ENCODE measurements at places on chromosomes 12 and 14. TPM values are rescaled to one million over a fixed set of nuclear protein-coding genes. Genes with fewer than 3 reads are reported as not detected.

CACNA2D4 gene
- total RNA-seq: 0.22 TPM

- no peak for DNase-seq
Observed at GRCh38 chr14:103533137-103533998, 4.4 kb downstream of the TRMT61A start.

GRCh38 chr14:71524320-71524982, 407.8 kb upstream of the RGS6 start:
- no peak for DNase-seq

DNA sequence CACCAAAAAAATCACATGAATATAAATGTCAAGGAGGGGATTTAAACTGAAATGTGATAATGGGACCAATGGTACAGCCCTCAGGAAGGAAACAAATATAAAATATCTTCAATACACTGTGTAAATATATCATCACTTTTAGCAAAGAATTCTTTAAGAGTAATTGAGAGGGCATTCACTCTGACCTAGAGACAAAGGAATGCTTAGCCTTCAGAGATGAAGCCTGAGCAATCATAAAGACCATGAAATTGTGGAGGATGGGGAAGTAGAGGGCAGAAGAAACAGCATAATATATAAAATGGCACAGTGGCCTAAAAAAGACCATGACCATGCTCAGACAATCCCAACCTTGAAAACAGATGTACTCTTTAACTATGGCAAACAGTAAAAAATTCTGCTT, 20.4 kb downstream of the YAF2 start:
- DNase-seq: no peak

DPY19L2 gene
- not detected for total RNA-seq

DNA sequence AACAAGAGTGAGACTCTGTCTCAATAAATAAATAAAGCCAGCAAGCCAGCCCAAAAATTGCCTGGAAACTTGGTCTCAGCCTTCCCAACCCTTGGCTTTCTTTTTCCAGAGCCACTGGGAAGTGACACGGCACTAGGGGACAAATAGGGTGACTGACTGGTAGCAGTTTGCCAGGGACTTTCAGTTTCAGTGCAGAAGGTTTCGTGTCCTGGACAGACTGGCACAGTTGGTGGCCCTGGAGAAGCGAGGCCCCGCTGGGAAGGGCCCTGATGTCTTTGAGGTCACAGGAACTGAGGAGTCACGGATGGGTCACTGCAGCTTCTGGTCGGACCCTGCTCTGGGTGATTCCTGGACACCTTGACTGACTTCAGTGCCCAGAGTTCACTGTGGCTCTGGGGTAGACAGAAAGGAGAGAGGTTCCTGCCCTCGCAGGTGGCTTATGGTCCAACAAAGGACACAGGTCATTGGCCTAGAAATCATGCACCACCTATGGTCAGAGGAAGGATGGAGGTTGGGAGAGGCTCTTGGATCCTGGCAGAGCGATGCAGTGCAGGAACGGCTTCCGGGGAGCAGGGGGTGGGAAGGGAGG, 2.7 kb downstream of the LRRC43 start:
- DNase-seq: no peak

DNA sequence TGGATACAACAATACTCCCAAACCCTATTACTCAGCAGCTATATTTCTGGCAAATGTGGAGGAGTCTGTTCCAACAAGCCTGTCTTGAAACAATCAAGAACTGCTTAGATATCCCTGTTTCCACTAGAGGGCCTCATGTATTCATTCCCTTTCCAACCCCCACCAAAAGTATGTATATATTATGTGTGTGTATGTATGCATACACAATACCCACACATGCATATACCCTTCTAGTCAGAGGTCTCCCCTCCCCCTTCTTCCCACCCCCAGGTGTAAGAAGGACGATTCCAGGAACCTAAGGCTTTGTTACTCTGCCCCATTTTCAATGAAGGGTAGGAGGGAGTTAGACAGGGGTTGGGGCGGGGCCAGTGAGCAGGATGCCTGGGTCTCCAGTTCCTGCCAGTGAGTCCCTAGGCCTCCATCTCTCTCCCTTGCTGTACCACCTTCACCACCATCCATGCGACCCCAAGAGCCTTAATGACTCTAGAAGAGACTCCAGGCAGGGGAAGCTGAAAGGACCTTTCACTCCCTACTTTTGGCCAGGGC, at the start of gene DGKA:
TSS of gene DGKA (plus strand) at position 392 of the 546 bp plus-strand sequence. CDS start 5,342 bp downstream, outside the sequence.
- DNase-seq: peak; percentile 84

GRCh38 chr12:29901585-29901984, 117.8 kb upstream of the TMTC1 start:
- no peak for DNase-seq

HHIPL1 gene
- 0.07 TPM for total RNA-seq

DNA sequence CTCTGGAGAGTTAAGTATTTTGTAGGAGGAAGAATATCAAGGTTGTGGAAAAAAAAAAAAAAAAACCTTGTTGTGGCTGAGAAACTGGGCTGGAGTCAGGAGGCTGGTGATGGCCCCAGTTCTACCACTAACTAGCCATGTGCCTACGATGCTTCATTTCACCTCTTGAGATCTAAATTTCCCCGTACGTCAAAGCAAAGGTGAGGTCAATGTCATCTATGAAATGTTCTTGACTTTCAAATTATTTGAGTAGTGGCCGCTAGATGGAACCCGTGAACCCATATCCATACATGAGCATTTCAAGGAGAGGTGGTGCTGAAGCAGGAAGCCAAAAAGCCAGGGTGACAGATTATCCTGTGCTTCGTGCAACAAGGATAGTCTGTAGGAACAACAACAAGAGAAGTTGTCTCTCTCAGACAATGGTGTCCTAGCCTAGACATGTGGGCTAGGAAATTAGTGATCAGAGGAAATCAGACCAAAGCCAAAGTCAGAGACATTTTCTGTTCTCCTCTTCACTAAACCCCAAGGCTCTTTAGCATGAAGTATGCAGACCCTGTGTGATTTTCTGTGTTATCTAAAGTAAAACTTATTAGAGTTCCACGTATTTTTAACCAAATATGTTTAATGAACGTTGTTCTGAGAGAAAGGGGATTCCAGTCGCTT, 95.5 kb upstream of the ETV6 start:
- DNase-seq: peak; percentile 83

DNA sequence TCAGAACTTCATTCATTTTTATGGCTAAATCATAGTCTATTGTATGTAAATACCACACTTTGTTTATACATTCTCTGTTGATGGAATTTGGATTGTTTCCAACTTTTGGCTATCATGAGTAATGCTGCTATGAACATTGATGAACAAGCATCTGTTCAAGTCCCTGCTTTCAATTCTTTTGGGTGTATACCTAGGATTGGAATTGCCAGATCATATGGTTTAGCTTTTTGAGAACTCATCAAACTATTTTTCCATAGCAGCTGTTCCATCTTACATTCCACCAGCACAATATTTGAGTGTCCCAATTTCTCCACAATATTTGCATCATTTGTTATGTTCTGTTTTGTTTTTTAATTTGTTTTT, 52.3 kb upstream of the CCND2 start:
- no peak for DNase-seq

DNA sequence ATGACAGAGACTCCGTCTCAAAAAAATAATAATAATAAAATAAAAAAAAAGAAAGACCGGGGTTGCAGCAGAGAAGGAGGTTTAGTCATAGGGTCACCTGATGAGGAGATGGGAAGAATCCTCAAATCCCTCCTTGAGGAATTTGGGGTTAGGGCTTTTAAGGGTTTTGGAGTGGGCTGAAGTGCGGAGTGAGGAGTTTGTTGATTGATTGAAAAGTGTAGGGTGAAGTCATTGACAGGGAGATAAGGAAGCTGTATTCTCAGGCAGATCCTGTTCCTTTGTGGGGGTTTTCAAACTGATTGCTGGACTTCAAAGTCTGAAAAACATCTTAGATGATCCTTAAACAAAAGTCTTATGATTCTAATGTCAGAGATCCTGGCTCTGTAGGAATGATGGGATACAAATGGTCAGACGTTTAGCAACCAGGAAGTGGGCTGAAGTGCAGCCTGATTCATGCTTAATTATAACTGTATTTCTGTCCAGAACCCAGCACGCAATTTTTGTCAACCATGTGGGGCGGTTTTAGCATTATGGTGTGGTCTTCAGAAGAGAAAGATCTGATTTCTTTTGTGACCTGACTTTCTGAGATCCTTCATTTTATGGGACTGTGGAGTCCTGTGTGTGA, 16.0 kb downstream of the FNTB start:
- no peak for DNase-seq

GRCh38 chr14:35337269-35338255, 45.4 kb downstream of the PSMA6 start:
- no peak for DNase-seq

- no peak for DNase-seq
Observed at GRCh38 chr14:77554207-77554606, 55.6 kb upstream of the ISM2 start.

DNA sequence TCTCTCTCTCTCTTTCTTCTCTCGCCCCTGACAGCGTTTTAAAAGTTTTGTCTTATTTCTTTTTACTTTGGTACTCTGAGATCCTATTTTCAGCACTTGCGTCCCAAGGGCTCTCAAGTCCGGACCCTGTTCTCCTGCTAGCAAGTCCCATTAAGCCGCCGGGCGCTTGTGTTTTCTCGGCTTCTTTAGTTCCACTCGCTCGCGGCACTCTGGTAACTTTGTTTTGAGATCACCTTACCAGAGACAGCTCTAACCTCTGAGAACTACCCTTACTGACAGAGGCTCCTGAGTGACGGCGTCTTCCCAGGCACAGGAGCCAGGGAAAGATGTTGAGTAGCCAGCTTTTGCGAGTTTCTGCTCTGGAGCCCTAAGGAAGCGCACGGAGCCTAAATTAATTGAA, 2.7 kb upstream of the MYF5 start:
- DNase-seq: no peak

KRT1 gene
- total RNA-seq: not detected

DNA sequence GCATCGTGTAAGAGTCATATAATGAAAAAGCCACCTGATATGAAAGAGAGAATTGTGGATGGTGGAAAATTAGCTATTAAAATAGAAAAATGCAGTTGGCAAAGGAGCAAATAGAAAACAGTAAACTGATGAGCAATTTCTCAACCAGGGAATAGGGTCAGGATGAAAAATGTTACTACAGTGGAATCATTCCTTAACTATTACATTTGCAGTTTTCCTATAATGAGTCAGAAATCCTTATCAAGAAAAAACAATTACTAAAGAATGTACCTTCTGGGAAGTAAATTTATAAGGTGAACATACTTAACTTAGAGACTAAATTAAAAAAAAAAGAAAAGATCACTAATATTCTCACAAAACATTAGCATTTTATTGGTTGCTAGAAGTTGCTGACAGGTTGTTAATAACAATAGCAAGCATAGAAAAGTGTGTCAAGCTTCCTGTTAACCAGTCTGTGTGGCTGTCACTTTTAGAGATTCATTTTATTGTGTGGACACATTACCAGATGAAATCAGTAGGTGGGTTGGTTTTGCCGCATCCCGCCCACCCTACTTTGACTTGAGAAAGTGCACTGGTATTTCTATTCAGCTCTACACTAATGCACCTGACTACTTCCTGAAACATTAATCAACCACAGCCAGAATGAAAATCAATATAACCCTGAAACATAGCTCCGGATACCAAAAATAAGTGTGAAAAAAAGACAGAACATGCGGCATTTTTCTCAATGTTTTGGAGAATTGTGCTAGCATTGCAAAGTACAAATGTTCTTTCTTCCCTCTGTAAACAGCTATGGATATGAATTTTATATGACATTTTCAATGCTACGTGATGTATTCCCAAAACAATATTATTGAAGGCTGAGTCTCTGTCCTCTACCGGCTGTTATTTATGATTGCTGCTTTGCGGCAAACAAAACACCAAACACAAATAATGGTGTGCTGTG, 576.7 kb downstream of the SLC16A7 start:
- no peak for DNase-seq

GRCh38 chr12:83691730-83692129, 1005.0 kb downstream of the TMTC2 start:
- no peak for DNase-seq

RALGAPA1 gene
- 138 TPM for total RNA-seq

DNA sequence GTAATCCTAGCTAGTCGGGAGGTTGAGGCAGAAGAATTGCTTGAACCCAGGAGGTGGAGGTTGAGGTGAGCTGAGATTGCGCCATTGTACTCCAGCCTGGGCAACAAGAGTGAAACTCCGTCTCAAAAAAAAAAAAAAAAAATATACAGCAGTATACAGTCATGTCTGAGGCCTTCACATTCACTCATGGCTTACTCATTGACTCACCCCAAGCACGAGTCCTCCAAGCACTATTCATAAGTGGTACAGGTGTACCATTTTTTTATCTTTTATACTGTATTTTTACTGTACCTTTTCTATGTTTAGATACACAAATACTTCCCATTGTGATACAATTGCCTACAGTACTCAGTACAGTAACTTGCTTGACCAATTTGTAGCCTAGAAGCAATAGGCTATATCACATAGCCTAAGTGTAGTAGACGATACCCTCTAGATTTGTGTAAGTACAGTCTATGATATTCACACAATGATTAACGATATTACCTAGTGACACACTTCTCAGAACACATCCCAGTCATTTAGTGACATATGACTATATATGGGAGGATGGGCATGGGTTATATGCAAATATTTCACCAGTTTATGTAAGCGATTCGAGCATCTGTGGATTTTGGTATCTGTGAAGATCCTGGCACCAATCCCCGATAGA, 12.2 kb downstream of the LLPH start:
- peak; percentile 29 for DNase-seq

DNA sequence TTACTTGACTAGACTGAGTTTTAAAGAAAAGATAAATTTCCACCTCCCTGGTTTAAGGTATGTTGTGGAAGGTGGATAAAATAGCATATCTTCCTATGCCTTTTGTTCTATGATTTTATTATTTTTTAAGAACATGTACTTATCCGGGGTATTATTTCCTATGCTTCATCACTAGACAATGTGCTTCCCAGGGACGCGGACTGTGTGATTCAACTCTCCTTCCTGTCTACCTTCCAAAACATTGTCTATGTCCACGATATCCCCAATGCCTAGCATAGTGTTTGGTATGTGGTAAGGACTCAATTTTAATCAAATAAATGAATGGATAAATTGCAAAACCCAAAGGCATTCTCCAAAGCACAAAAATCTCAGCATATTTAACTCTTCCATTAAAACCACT, 8.3 kb upstream of the CCND2 start:
- no peak for DNase-seq

SERPINA6 gene
- total RNA-seq: not detected

DNA sequence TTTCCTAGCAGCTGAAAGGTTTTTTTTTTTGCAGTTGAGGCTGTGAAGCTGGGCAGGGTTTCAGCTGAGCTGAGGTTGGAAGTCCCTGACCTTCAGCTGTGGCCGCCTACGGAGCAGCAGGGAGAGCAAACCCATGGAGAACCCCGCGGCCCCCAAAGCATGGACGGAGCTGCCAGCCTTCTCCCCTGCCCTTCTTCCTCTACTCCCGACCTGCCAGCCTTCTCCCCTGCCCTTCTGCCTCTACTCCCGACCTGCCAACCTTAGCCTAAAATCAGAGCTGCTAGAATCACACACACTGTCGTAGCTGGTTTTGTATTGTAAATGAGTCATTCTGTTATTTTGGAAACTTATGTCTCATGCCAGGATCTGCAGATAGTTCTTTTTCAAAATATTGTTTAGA, 74.6 kb downstream of the PPP2R5C start:
- no peak for DNase-seq

- no peak for DNase-seq
Observed at GRCh38 chr14:61720741-61721140, 25.4 kb downstream of the HIF1A start.

- DNase-seq: no peak
Observed at GRCh38 chr12:113837528-113838296, 128.4 kb downstream of the RBM19 start.

All from Karpas-422 (cell line).